ENCODE measurements at places on chromosomes 3 and 15.
A peak's percentile ranks its signal among the peaks of the same experiment; 100 is the strongest.

- no peak for DNase-seq
Observed at GRCh38 chr15:40290918-40291574, 8.2 kb upstream of the ANKRD63 start.

DNA sequence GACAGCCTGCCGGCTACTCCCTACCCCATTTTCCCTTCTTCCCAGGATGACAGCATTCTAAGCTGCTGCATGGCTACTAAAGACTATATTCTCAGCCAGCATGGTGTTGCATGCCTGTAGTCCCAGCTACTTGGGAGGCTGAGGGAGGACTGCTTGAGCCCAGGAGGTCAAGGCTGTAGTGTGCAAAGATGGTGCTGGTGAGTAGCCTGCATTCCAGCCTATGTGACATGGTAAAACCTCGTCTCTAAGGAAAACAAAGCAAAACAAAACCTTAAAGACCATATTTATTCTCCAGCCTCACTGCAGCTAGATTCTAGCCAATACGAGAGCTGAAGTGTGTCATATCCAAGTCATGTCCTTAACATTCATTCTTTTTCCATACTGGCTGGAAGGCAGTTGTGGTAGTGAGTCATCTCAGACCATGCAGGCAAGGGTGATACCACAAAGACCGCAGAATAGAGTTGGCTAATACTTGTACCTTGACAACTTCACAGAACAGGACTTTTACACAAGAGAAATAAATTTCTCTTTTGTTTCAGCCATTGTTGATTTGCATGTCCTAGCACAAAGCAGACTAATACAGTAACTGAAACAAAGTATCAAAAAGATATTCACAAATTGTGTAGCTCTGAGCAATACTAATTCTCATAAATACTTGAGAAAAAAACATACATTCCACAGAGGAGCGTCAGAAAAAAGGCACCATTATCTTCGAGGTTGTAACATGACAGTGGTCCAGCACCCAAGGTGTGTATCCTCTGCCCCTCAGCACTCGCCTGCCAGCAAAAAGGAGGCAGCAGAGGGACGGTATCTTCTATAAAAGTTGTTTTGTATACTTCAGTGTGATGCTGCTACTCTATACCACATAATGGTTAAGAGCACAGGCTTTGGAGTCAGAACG, 14.8 kb downstream of the PBRM1 start:
- no peak for DNase-seq

DNA sequence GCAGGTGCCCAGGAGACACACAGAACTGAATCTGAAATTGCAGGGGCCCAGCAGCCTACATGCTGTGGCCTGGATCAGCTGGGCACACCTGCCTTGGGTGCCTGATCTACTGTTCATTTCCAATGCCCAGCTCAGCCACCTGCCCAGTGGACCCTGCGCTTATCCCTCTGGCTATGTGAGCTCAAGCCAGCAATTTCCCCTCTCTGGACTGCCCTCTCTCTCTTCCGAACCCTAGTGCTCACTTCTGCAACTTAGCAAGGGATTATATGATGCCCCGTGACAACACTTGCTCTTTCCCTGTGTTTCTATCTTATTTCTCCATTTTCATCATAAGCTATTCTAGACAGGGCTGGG, 276.0 kb downstream of the UACA start:
- no peak for DNase-seq

- DNase-seq, result no peak
Observed at GRCh38 chr3:58119186-58119585, 91.6 kb downstream of the DNASE1L3 start.

DNA sequence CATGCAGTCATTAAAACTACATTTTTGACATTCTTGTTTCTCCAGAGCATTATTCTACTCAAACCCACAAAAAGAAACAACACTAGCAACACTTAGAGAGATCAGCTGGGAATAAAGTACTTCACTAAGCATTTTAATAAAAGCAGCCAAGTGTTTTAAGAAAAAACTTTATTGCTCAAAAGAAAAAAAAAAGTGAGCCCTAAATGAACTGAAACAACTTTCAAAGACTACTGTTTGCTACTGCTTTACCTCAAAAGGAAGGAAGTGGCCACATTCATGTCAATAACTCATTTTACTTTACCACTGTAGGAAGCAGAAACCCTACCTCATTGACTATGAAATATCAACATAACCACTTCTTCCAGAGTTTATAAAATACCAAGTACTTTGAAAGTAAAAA, 91.3 kb downstream of the UACA start:
- no peak for DNase-seq

DNA sequence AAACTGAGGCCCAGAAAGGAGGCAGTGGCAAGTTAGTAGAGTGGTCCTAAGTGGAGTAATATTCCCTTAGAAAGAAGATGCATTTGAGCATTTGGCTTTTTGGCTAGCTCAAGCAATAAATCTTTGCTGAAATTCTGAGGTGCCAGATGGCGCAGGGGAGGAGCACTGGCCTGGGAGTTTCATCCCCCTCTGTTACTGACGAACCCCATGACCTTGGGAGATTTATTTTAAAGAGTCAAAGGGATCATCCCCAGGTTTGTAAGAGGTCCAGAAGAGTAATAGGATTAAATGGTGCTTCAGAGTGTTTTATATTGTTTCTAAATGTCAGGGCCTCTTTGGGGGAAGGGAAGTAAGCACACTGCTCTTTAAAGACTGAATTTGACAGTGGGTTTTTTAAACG, 85.1 kb upstream of the PIAS1 start:
- no peak for DNase-seq

GRCh38 chr15:57171426-57171825, 204.9 kb upstream of the CGNL1 start:
- no peak for DNase-seq

GRCh38 chr15:49372366-49372765, 50.7 kb upstream of the FGF7 start:
- DNase-seq, result no peak

DNA sequence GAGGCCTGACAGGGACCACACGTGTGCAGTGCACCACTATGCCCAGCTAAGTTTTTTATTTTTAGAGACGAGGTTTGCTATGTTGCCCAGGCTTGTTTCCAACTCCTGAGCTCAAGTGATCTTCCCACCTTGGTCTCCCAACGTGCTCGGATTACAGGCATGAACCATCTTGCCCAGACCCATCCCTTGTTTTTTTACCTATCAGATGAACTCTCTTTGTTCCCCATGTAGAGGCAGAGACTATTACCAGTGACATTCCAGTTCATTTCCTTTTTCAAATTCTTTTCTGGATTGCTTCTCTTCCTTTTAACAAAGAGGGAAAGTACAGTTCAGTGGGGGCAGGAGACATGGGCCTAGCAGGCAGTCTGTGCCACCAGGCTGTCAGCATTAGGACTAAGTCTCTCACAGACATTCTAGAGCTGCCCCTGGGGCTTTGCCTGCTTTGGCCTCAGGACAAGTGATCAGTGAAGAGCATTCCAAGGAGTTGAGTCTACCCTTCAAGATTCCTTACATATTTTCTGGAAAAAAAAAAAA, 103.5 kb upstream of the SLC7A14 start:
- no peak for DNase-seq

GRCh38 chr3:60177726-60178125, 1073.5 kb downstream of the FHIT start:
- no peak for DNase-seq

DNA sequence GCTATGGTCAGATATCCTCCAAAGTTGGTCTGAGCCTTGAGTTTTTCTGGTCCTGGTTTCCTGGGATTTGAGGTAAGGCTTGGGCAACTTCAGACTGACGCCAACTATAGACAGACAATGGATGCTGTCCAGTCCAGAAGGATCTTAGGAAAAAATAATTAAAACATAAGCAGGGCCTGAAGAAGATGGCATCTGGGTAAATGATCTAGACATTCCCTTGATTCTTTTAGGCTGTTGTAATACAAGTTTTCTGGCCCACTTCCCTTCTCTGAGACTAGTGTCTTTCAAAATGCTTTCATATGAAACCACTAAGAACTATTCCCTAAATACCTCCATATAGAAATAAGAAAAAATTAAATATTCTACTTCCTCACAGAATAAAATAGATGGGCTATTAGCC, 47.7 kb upstream of the PLXND1 start:
- DNase-seq, result no peak

- no peak for DNase-seq
Observed at GRCh38 chr3:22940285-22940684, 262.8 kb upstream of the UBE2E2 start.

DNA sequence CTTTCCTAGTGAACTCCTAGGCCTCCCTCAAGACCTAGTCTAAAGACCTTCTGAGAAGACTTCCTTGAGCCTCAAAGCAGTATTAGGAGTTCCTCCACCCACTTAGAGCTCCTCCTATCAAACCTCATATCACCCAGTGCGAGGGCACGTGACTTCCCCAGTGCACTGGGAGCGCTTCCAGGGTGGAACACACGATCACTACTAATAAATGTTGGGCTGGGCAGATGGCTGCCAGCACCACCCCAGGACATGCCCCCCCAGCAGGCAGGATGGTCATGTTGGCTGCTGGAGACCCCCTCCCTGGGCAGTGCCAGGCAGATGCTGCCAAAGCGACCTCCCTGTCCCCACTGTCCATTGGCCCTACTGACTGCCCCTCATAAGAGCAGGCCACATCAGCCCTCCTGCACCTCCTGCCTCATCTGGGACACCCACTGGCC, 8.5 kb upstream of the PLXND1 start:
- DNase-seq, result no peak

GRCh38 chr15:50150349-50150748, 31.3 kb upstream of the ATP8B4 start:
- no peak for DNase-seq

DNA sequence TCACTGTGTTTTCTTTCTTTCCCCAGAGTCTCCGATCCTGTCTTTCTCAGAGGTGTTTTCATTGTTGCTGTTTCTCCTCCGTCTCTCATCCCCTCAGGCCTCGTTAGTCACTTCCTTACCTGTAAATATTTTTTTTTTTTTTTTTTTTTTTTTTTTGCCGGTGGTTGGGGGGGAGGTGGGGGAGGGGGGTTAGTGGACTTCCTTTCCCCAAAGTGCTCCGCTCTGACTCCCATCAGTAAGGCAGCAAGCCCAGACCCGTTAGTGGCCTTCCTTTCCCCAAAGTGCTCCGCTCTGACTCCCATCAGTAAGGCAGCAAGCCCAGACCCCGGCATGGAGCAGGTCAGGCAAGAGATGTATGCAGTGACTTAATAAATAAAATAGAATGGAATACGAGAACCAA, 97.1 kb upstream of the TNFAIP8L3 start:
- no peak for DNase-seq

GRCh38 chr3:41881233-41881821, 80.6 kb downstream of the ULK4 start:
- DNase-seq, result no peak

DNA sequence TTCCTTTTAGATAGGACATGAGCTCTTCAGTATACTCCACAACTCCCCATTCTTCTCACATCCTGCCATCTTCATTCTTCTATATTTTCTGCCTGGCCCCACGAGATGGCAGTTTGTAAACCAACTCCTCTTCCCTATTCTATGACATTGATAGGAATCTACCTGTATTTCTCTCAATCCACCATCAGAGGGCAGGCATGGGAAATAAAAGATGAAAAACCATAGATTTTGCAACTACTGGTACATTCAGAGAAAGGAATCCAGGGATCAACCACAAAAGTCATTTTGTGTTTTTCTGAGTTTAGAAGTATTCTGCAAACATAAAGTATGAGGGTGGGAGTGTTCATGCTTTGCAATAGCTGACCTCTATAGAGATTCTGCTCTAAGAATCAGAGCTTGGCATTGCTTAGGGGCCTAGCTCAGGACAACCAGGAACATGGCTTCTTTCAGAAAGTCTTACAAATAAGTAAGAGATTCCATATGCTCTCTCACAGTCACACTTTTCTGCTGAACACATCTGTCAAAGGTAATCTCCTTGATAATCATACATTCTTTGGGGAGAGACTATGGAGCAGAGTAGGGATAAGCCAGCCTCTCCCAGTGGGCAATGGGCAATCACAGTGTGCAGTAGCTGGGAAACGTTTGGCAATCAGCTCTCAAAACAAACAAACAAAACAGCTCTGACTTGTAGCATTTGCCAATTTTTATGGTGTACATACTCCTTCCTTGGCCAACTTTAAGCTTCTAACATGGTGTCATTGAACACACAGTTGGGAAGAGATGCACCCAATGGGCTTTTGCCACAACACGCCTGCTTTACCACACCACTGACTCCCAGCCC, 43.1 kb upstream of the SLC25A36 start:
- DNase-seq, result peak; percentile 21

DNA sequence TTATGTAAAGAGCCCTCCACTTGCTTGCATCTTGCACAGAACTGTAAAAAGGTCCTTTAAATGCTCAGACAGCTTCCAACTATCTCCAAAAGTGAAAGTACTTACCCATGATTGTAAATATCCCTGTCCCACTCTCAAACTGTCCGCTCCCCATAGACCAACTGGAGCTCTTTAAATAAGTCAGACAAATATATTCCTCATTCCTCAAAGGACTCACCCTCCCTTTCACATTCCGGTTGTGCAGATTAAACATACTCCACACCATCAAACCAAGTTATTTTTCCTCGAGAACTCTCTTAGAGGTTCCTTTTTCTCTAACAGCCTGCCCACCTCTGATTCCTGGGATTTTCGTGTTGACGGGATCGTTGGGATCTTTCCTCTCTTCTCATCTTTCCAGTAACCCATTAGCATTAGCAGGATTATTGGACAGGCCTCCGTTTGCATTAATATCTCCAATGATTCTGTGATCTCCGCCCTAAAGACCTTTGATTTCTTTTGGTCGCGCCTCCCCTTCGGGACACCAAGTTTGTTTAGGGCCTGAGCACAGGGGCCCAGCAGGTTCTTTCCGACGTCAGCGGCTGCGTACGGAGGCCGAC, 763 bp downstream of the GOLGB1 start:
- DNase-seq, result no peak

DNA sequence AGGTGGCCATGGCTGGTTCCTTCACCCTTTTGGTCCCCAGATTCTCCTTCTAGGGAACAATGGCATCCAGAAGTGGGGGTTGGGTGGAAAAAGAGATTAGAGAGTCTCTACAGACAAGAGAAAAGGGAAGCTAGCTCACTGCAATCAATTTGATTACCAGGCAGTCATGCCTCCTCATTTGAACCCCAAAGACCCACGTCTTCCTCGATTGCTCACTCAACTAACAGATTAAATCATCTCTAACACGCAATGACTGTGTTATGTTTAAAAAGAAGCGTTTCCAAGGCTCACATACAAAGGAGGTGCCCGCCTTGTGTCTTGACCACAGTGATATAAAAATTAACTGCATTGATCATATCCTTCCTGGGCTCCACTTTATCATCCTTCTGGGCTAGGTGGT, 57.6 kb downstream of the BHLHE40 start:
- DNase-seq, result no peak

DNA sequence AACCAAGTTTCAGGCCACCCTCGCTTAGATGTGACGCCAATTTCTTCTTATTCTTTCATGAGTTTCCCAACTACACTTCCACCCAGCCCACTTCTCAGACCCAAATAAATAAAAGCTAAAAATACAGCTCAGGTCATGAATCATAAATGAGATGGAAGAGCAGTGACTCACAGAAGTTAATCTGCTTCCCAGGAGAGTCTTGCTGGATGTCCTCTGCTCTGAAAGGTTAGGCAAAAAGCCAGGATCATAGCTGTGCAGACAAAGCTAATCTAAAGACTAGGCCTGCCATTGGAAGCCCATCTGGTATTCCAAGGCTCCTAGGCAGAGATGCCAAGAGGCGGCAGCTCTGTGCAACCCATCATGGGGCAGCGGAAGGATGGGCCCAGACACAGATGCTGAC, 24.1 kb downstream of the SHC4 start:
- no peak for DNase-seq

- no peak for DNase-seq
Observed at GRCh38 chr15:83866692-83867091, 212.8 kb downstream of the ADAMTSL3 start.

- no peak for DNase-seq
Observed at GRCh38 chr3:171967932-171968678, 71.3 kb upstream of the FNDC3B start.
